ENCODE measurements at places on chromosomes 4 and X.

GRCh38 chr4:31702326-31702725 lies 982.2 kb downstream of the PCDH7 start:
- no peak for DNase-seq

DNA sequence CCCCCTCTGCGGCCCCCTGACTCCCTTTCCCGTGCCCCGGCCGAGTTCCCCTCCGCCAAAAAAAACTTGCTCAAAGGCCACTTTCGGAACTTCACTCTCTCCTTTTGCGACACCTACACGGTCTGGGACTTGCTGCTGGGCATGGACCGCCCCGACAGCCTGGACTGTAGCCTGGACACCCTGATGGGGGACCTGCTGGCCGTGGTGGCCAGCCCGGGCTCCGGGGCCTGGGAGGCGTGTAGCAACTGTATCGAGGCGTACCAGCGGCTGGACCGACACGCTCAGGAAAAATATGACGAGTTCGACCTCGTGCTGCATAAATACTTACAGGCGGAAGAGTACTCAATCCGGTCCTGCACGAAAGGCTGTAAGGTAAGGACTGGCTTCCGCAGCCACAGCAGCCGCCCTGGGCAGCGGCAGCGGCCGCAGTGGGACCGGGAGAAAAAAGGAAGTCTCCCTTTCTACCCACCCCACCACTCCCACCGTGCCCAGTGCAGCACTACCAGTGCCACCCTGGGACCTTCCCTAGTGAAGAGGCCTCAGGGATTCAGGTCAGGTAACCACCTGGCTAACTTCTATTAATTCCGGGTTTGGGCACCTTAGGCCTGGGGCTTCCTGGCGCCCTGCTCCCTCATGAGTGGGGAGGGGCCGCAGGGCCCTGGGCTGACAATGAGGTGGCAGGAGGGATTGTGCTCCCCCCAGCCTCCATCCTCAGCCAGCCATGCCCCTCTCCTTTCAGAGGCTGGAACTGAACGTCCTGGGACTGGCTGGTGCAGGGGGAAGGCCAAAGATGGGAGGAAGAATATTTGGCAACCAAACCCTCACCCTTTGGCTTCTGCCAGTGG lies 1.9 kb downstream of the NALF2 start:
- no peak for DNase-seq

DNA sequence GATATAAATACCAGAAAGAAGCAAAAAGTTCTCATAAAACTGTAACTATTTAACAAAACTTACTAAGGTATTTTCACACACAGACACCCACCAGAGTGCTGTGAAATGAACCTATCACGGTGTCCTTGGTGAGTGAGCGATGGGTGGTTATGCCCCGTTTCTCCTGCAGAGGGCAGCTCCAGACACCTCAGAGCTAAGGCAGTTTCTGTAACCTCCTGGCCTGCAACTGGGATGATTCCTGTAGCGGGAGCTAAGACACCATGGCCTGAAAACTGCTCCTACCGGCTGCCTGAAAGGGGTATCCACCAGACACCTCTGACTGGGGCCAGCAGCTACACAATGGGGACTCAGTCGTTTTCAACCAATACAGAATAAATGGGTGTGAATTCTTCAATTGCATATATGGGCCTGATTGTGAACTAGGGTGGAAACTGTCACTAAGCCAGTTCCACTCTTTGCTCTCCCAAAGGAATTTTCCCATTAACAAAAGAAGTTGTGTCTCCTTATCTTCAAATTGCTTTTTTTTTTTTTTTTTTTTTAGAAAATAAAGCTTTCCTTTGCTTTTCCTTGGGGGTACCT lies 2375.8 kb upstream of the TENM3 start:
- no peak for DNase-seq

DNA sequence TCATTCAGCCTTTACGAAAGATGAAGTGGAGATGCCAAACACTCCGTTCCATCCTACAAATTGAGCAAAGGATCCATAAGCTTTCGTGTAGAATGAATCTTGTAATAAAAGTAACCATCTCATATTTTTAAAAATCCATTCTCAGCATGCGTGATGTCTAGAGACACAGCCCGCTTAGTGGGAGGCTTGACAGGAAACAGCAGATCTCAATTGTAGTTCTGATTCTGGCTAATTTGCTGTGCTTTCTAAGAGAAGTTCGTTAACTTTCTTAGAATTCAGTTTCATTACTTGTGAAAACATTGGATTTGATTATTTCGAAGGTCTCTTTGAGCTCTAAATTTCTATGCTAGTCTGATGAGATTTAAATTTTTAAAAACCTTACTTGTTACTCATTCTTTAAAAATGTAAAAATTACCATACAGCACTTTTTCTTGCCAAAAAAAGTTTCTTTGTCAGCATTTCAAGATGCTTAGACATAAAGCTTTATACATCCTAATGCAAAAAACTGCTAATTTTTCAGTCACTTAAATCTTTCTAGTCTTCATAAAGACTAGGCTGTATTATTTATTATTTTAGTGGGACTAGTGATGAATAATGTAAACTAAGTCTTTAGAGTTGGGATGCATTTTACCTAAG lies 66.9 kb upstream of the NEIL3 start:
- no peak for DNase-seq

DNA sequence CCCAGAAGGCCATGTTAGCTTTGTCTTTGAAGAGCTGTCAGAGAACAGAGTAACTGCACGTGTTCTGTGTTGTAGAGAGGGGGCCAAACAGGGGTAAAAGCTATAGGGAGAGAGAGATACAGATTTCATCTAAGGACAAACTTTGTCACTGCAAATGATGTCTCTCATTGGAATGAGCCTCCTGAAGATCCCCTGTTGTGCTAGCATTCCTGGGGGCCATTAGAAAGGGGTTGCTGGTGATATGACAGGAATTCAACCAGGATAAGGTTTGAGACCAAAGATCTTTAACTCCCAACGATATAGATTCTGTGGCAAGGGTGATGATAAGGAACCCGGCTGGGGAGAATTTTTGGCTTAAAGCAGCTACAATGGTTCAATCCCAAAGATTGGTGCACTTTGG lies 16.8 kb downstream of the MID1 start:
- no peak for DNase-seq

- no peak for DNase-seq
Observed at GRCh38 chrX:98057176-98057575, 1173.5 kb downstream of the RPA4 start.

DNA sequence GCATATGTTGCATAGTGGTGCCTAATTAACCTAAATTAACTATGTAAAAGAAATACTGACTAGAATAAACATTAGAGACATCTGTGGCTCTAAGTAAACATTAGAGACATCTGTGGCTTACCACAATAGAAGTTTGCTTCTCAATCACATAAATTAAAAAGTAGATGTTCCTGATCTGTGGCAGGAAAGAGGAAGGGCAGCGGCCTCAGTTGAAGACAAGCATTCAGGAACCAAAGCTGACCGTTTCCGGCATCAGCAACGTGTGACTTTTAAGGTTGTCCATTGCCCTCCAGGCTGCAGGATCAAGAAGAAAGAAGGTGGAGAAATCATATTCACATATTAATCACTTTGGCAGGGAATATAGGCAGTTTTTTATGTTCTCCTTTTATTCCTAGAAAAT lies 336.3 kb upstream of the TRAM1L1 start:
- DNase-seq, result no peak

DNA sequence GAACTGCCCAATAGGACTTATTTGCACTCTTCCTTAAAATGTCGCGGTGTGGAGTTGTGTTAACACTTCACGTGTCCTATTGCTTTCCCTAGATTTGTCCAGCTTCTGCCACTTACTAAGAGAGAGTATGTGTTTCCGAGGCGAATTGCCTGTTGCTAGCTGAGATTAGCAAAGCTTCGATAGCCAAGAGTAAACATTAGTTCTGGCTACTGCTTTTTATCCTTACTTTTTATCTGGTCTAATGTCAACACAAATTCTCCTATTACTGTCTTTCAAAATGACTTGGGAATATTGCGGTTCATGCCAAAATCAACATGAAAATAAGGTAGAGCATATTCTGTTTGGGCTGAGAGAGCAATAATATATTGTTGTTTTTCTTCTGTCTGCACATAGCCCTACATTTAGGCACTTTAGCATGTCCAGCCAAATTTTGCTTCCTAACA lies 90.4 kb upstream of the VEGFC start:
- DNase-seq, result no peak

GRCh38 chr4:6180841-6181631 lies 19.3 kb downstream of the JAKMIP1 start:
- no peak for DNase-seq

DNA sequence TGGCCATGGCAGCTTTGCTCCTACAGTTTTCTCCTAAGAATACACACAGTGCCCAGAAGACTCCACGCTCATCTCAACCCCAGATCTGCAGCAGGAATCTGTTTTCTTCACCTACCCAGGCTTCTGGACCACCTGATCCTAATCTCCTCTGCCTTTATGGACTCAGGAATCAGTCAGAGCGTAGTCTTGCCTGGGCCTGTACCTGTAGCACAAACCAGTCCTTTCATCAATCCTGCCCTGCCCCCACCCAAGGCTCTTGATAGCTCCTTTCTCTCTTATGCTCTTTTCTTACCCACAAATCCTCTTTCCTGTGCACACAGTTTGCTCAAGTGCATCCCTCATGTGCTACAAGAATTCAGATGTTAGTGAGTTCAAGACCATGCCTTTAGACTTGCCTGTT lies 89.7 kb downstream of the ZNF718 start:
- DNase-seq, result no peak

DNA sequence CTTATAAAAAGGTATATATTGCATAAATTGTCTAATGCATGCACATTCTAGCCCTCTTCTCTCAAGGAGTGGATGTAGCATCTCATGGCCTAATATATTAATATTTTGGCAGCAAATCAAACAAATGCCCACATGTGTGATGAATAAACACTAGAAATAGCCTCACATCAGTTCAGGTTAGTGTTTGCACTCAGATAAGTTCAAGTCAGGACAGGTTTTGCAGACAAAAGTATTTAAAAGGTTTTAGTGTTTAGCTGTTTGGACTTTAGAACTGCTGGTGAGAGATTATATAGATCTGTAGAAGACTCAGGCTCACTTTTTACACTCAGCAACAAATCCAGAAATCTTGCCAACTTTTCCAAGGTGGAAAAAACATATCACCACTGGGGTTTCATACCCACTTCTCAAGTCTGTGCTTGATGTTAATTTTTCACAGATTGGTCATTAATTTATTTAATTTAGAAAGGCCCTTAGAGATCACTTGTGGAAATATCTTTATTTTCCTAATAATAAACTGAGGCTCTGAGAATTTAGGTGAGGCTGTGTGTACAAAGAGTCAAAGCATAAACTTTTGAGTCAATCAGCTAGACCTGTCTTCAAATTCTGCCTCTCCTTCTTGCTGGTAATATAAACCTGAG lies 362.6 kb downstream of the GASK1B start:
- DNase-seq, result no peak

- DNase-seq, result no peak
Observed at GRCh38 chr4:179071131-179071530, 1628.9 kb upstream of the AGA start.

- no peak for DNase-seq
Observed at GRCh38 chrX:41518127-41518840, 71.1 kb downstream of the NYX start.

GRCh38 chr4:162408309-162408708 lies 244.5 kb upstream of the FSTL5 start:
- no peak for DNase-seq

GRCh38 chr4:3423952-3424351 lies 17.8 kb upstream of the HGFAC start:
- DNase-seq, result no peak

DNA sequence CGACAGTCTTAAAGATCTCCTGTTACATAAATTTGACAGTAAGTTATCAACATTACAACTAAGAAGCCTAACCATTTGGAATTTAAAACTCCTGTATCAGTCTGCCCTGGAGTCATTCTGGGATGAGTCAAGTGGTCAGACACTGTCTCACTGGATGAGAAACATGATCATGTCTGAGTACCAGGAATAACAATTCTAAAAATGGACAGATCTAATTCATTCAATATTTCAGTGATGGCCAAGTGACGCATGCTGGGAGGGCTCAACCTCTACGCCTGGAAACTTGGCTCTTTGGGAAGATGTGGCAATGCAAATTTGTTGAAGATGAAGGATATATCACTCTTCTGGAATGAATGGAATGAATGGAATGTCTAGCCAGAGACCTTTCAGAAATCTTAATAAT lies 1427.2 kb downstream of the STIM2 start:
- DNase-seq, result no peak

GRCh38 chr4:178322524-178323183 lies 880.4 kb upstream of the AGA start:
- no peak for DNase-seq

- no peak for DNase-seq
Observed at GRCh38 chrX:88558421-88558820, 188.6 kb upstream of the CPXCR1 start.

DNA sequence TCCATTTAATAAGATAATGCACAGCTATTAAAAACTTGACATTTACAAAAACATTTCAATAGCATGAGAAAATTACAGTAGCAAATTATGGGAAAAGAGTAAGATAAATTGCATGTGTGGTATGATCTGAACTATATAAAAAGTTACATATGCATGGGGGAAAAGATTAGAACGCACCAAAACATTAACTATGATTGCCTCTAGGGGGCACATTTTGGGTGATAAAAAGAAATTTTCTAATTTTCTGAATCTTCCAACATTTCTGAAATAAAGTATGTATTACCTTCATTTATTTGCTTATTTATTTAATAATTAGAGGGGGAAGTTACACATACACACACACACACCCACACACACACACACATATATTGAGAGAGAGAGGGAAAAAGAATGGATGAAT lies 19.6 kb upstream of the KDM5C start:
- DNase-seq, result no peak

DNA sequence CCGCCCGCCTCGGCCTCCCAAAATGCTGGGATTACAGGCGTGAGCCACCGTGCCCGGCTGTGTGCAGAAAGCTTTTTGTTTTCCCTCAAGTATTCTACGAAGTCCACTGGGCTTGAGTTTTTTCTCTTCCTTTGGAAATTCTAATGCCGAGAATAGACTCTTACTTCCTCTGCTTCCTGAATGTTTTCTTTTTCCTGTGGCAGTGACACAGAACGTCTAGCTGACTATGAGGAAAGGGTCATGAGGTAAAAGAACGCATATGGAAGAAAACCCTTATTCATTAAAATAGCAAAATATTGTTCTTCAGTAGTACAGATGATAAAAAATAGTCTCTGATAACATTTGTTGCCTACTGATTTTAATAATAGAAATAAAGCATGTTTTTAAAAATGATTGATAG lies 4.9 kb upstream of the SLC25A4 start:
- DNase-seq, result no peak

- no peak for DNase-seq
Observed at GRCh38 chr4:107155366-107155765, 119.3 kb upstream of the DKK2 start.

GRCh38 chrX:71067712-71068043 lies 456 bp downstream of the SNX12 start:
- no peak for DNase-seq

Data from NCI-H1417 treated with DMSO at 0.1 percent for 48 hours (cell line).